ENCODE measurements at places on chromosomes 7 and 10. TPM values are rescaled to one million over a fixed set of nuclear protein-coding genes. Genes with fewer than 3 reads are reported as not detected.

- no peak for DNase-seq
Measured at GRCh38 chr10:80409121-80409520, 770 bp downstream of the PRXL2A start.

DNA sequence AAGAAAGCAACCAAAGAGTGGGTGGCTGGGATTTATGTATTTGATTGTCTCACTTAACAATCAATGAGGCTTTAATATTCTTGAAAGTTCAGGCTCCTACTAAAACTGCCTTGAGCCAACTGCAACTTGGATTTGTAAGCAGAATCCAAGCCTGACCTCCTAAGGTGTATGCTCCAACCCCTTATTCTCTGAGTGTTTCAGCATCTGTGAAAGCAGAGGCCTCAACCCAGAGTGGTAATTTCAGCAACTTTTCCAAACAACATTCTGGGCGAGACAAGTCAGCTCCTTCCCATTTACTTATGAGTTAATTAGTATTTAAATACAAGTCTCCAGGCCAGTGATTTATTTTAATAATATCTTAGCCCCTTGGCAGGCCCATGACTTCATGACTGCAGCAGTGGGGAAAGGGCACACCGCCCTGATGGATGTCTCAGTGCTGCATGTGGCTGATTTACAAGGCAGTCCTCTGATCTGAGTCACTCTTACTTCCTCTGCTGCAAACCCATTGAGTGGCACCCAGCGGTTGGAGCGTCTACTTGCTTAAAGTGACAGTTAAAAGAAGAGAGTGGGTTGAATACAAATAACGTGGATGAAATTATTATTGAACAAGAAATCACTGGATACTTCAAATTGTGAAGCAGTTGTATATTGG lies 209.1 kb downstream of the TRIL start:
- peak; percentile 38 for DNase-seq

GRCh38 chr7:151744656-151745638 lies 132.0 kb downstream of the PRKAG2 start:
- peak; percentile 64 for DNase-seq

DNA sequence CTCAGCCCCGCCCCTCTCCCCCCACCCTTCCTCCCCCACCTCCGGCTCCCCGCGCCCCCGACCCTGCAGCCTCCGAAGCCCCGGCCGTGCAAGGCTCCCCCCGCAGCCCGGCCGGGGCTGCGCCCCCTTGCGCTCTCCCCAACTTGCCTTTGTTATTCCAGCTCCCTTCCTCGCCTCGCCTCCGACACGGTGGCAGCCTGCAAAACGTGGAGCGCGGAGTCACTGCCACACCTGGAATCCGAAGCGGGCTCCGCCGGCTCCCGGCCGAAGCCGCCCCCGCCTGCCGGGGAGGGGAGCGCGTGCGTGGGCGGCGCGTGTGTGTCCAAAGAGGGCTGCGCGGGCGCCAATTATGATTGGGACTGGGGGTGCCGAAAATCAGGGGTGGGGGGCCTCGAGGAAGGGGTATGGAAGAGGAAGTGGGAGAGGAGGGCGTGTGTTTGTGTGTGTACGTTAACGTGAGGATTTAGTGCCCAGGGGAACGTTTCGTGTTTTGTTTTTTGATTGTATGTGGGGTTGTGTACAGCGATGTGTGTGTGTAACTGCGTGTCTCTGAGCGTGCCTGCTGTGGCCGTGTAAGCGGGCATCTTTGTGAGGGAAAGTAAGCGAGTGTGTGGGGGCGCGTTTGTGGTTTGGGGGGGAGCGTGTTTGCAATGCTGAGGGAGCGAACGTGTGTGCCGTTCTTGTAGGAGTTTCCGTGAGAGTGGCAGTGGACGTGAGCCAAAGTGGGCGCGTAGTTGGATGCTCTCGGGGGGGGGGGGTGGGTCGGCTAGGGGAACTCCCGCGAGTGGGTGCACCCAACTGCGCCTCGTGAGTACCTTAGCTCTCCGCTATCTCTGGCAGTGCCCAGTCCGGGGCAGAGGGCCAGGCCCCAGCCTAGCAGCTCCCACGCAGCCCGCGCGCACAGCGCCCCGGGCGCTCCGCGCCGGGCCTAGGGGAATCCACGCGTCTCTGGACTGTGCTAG lies 1.2 kb upstream of the ZMIZ1 start:
- peak; percentile 73 for DNase-seq

GRCh38 chr10:116371737-116372136 lies 47.5 kb downstream of the CCDC172 start:
- no peak for DNase-seq

- DNase-seq: peak; percentile 73
Measured at GRCh38 chr10:122140941-122141623, 130.0 kb upstream of the BTBD16 start.

DNA sequence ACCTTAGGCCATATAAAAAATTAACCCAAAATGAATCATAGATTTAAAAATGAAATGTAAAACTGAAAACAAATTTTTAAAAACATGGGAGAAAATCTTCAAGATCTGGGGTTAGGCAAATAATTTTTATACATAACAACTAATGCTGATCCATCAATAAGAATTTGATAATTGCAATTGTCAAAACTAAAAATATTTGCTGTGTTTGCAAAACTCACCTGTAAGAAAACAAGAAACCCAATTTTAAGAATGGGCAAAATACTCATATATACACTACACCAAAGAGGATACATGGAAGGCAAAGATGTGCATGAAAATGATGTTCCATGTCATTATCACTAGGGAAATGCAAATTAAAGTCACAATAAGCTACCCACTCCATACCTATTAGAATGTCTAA lies 194.8 kb upstream of the NRP1 start:
- DNase-seq: no peak

GRCh38 chr7:140006600-140006999 lies 56.2 kb downstream of the PARP12 start:
- no peak for DNase-seq

- no peak for DNase-seq
Measured at GRCh38 chr10:7696545-7696944, 6.6 kb upstream of the ITIH2 start.

DNA sequence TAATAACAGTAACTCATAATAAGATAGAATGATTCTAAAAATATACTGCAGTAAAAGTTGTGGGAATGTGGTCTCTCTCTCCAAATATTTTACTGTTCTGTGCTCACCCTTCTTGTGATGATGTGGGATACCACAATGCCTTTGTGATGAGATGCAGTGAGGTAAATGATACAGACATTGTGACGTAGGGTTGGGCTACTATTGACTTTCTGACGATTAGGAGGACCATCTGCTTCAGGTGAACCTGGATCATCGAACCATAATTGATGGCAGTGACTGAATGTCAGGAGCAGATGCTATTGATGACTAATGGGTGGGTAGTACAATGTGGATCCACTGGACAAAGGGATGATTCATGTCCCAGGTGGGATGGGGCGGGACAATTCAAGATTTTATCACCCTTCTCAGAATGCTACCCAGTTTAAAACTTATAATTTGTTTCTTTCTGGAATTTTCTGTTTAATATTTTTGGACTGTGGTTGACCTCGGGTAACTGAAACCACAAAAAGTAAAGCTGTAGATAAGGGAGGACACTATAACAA lies 73.9 kb upstream of the ARMC3 start:
- no peak for DNase-seq

- DNase-seq: no peak
Measured at GRCh38 chr10:12349629-12350166, 351 bp downstream of the CAMK1D start.

GRCh38 chr7:50793120-50793946 lies 10.6 kb upstream of the GRB10 start:
- no peak for DNase-seq

- DNase-seq: no peak
Measured at GRCh38 chr10:110268442-110268841, 36.3 kb downstream of the SMNDC1 start.

- DNase-seq: peak; percentile 46
Measured at GRCh38 chr10:17910125-17910789, 41.5 kb upstream of the SLC39A12 start.

DNA sequence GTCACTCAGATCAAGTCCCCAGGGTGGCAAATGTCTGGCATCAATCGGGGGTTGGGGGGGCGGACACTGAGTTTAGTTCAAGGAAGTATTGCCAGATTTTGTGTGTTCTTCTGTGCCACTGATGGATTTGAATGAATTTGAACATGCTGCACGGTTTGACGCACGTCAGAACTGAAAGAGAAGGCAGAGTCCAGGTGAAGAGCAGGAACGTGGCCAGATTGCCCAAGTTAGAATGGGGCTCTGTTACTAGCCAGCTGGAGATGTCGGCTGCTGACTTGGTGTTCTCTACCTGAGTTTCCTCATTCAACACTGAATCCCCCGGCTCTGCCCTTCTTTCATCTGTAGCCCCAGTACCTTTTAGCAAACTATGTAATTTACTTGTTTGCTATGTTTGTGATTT lies 180.2 kb downstream of the PRKCQ start:
- no peak for DNase-seq

DNA sequence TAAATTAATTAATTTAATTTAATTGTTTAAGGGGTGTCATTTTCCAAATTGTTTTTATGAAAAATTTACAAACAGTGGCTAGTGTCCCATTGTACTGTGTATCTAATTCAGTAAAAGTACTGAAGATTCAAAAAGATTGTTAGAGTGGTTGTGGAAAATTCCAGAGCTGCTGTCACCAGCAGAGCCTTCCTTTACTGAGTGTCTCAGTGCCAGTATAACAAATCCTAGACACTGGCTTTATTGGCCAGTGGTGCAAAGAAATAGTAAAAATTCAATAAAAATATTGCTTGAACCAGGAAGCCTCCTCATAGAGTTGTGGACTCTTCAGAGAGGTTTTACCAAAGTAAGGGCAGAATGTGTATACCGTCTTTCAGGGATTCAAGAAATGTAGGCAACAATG lies 23.1 kb upstream of the HERPUD2 start:
- no peak for DNase-seq

- DNase-seq: no peak
Measured at GRCh38 chr7:91263384-91264045, 718 bp upstream of the FZD1 start.

DNA sequence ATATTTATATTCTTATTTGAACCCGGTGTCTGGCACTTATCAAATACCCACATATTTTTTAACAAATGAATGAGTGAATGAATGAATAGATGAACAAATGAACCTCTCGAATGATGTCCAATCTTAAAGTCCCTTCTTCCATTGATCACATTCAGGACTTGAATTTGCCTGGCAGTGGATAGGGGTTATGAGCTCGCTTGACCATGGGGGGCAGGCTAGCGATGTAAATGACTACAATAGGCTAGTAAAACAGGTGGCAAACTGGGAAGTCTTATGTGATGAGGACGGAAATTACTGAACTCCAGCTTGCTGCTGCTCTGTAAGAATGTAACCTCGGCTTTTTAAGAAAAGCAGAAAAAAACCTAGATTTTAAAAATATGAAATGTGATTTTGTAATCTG lies 247.7 kb upstream of the DKK1 start:
- DNase-seq: no peak

- no peak for DNase-seq
Measured at GRCh38 chr10:37895674-37896073, 38.3 kb upstream of the ZNF248 start.

DNA sequence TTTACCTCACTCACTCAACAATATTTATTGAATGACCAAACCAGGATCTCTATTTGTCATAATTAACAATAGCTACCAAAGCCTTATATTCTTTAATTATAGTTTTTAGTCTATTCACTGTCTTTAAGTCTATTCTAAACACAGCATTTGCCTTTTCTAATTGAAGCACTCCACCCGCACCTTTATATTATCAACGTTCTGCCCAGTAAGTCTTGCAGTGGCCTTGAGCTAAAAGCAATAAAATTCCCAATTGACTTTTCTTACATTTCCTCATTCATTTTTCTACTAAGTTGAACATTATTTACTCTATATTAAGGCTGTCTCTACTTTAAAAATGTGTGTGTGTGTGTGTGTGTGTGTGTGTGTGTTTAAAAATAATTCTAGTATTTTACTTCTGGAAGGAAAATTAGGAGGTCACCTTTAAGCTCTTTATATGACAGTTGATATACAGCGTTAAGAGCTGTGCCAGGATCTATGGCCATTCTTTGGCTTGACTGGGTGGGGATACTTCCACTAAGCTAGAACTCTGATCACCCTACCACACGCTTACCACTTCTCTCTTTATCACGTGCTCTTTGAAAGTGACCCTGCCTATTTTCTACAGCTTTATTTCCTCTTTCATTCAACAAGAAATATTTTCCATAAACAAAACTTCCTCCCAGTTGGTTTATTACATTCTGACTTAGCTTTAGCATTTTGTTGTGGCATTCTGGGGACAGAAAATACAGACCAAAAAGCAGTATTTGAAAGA lies 8.8 kb downstream of the PAPSS2 start:
- no peak for DNase-seq

GRCh38 chr10:8103543-8103942 lies 49.1 kb downstream of the GATA3 start:
- DNase-seq: no peak

- no peak for DNase-seq
Measured at GRCh38 chr10:978826-979421, 9.3 kb upstream of the GTPBP4 start.

- no peak for DNase-seq
Measured at GRCh38 chr7:104973227-104973626, 40.8 kb upstream of the KMT2E start.

DNA sequence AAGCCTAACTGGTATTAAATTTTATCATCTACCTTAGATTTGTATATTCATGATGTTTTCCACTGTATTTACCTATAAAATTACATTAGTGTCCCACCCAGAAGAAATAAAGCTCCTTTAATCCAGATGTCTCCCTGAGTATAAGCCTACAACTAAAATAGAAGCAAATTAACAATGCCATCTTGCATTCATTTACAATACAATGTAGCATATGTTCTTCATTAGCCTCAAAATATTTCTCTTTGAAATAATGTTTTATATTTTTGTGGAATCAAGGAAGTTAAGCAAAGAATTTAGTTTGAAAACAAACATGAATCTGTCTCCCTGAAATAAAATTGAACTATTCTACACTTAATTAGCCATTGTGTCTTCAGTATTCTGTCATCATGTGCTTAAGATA lies 112.3 kb downstream of the CACNA2D1 start:
- no peak for DNase-seq

DNA sequence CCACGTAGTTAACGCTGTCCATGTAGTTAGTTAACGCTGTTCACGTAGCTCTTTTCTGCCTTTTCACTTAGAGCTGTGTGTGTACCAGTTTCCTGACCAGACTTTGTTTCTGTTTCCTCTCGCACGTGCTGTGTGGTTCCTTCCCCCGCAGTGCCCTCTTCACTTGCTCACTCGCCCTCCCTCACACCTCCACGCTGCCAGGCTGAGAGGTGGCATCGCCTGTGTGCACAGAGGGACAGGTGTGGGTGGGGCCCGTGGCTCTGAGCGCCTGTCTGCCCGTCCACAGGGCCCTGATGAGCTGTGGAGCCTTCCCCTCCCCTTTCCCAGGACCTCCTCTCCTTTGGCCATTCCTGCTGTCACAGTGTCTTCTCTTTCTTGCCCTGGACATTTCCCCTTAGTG lies 30.6 kb downstream of the WDR37 start:
- DNase-seq: no peak

- no peak for DNase-seq
Measured at GRCh38 chr10:46522295-46523118, 34.0 kb downstream of the GPRIN2 start.

ANKRD1 gene
- total RNA-seq: not detected

TBRG4 gene
- total RNA-seq: 136 TPM

OPN1SW gene
- not detected for total RNA-seq

ERVW-1 gene
- not detected for total RNA-seq

SLC26A4 gene
- total RNA-seq: 0.66 TPM

HDAC9 gene
- 4.3 TPM for total RNA-seq

C10orf53 gene
- total RNA-seq: not detected

OIT3 gene
- not detected for total RNA-seq

SFXN2 gene
- total RNA-seq: 22.9 TPM

MTG1 gene
- total RNA-seq: 23.1 TPM

GPRIN2 gene
- 1.7 TPM for total RNA-seq

UTF1 gene
- total RNA-seq: not detected

TBATA gene
- not detected for total RNA-seq

CXCL12 gene
- 0.47 TPM for total RNA-seq

NUTM2B gene
- total RNA-seq: 1.4 TPM
